Smooth muscle cell of the pulmonary artery (primary cell): ENCODE measurements at places on chromosomes 3 and 15. TPM values are rescaled to one million over a fixed set of nuclear protein-coding genes. Genes with fewer than 3 reads are reported as not detected.

The CASR gene
- total RNA-seq, result not detected in 2 replicates

The MYO5C gene
- total RNA-seq, result 0.07 and 0.10 TPM in 2 replicates

The KBTBD13 gene
- not detected in 2 replicates for total RNA-seq

The DPPA4 gene
- total RNA-seq, result under 0.01 TPM in 1 of 2 replicates, not detected in the other

The LEKR1 gene
- 0.20 and 0.63 TPM in 2 replicates for total RNA-seq

The SCN11A gene
- total RNA-seq, result under 0.01 TPM in 1 of 2 replicates, not detected in the other

The THAP10 gene
- total RNA-seq, result 1.7 TPM in 2 replicates

The LYZL4 gene
- total RNA-seq, result not detected in 2 replicates

The FGD5 gene
- total RNA-seq, result 0.20 and 2.0 TPM in 2 replicates

The TTLL13 gene
- total RNA-seq, result 0.07 TPM in 1 of 2 replicates, not detected in the other

The IL17RD gene
- total RNA-seq, result 3.4 and 8.3 TPM in 2 replicates

The SLC2A2 gene
- not detected in 2 replicates for total RNA-seq

The MYRIP gene
- total RNA-seq, result 0.85 and 4.3 TPM in 2 replicates

The AVEN gene
- 22.1 and 37.6 TPM in 2 replicates for total RNA-seq

The LCTL gene
- 0.17 and 1.6 TPM in 2 replicates for total RNA-seq

The CYP1A1 gene
- total RNA-seq, result 0.40 and 1.2 TPM in 2 replicates

The AADACL2 gene
- not detected in 2 replicates for total RNA-seq

The CMSS1 gene
- total RNA-seq, result 6.5 and 7.7 TPM in 2 replicates

The RARRES1 gene
- total RNA-seq, result 8.0 and 10.9 TPM in 2 replicates

The EFCAB12 gene
- 0.03 and 0.07 TPM in 2 replicates for total RNA-seq

The ZDHHC23 gene
- total RNA-seq, result 1.0 and 1.4 TPM in 2 replicates

The CD200 gene
- 12.3 and 12.8 TPM in 2 replicates for total RNA-seq

The CYP8B1 gene
- total RNA-seq, result not detected in 2 replicates

The EPHB1 gene
- total RNA-seq, result 0.69 and 0.98 TPM in 2 replicates

The NDUFB5 gene
- total RNA-seq, result 49.1 and 74.0 TPM in 2 replicates

The FGF12 gene
- 0.03 and 0.07 TPM in 2 replicates for total RNA-seq

The DZIP3 gene
- total RNA-seq, result 8.8 and 13.6 TPM in 2 replicates

The SLC27A2 gene
- 0.26 TPM in 1 of 2 replicates, not detected in the other for total RNA-seq

The ZNF860 gene
- 0.33 and 0.46 TPM in 2 replicates for total RNA-seq

The KBTBD12 gene
- total RNA-seq, result 0.03 TPM in 1 of 2 replicates, not detected in the other

The XIRP1 gene
- 0.07 TPM in 2 replicates for total RNA-seq

The SCAANT1 gene
- not detected in 2 replicates for total RNA-seq

The SLC12A1 gene
- total RNA-seq, result not detected in 2 replicates

The UBAP1L gene
- total RNA-seq, result 2.2 and 2.4 TPM in 2 replicates
